ENCODE measurements at places on chromosomes 16 and 17. TPM values are rescaled to one million over a fixed set of nuclear protein-coding genes. Genes with fewer than 3 reads are reported as not detected.

DNA sequence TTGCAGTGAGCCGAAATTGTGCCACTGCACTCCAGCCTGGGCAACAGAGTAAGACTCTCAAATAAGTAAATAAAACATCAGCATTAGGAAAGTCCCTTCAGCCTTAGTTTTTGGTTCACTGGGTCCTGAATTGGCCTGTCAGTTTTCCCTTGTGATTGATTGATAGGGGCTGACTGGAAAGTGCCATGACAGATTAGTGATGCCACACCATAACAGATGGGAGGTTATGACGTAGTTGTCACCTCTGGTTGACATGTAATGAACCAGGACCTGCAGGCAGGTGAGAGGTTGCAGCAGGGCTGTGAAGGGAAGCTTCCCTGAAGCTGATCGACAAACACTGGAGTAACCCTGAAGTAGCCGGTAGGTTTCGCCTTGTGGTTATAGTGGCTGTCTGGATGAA lies 41.8 kb downstream of the CDH3 start:
- DNase-seq: no peak
- H3K27me3 ChIP-seq: no peaks in the 10 kb centered on the region
- no peaks in the 10 kb centered on the region for H3K4me1 ChIP-seq
- no peak overlapping the region for H3K27ac ChIP-seq

- no peaks in the 10 kb centered on the region for H3K27me3 ChIP-seq
- no peak overlapping the region for H3K27ac ChIP-seq
- H3K4me1 ChIP-seq: peaks cover 26% of the 10 kb centered on the region
- H3K4me3 ChIP-seq: no peak overlapping the region
Measured at GRCh38 chr17:75371981-75372380, 33.5 kb downstream of the GRB2 start.

Gene RNF213
- 201 TPM for total RNA-seq

Gene AANAT
- not detected for total RNA-seq
